WTC11 (cell line): ENCODE measurements at places on chromosomes 13 and 19.

GRCh38 chr13:38167164-38167822 is 182.4 kb upstream of the UFM1 start:
- no peak for DNase-seq

GRCh38 chr13:112875627-112876026 is 93.4 kb upstream of the MCF2L start:
- DNase-seq: no peak

DNA sequence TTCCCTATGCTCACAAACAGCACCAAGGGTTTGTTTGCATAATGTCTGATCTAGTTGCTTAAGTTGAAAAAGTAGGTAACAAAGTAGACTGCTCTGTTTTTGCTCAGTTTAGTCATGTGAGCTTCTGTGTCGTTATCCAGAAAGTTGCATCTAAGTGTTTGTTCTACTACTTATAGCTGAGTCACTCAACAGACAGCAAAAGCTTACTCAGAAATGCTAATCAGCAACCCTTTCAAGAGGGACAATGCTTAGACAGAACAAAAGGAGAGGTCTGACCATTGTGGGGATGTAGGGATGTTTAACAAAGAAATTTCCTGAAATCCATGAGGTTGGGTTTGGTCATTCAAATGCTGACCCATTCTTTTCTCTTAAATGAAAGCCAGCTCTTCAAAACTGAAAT is 106.4 kb downstream of the ATP8A2 start:
- DNase-seq: no peak

DNA sequence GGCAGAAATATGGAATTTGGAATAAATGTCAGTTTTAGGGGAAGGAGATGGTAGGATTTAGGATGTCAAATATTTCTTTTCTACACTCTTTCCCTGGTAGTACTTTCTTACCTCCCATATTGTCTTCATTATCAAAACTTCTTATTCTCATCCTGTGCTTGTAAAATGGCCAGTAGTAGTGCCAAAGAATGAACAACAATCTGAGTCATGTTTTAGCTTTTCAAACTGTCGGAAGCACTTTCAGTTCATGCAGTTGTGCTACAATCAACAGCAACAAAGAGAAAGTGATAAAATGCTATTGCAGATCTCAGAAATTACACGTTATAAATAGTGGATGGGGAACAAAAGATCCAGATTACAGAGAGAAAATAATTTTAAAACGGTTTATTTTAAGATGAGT is 193.7 kb upstream of the RXFP2 start:
- DNase-seq: no peak

DNA sequence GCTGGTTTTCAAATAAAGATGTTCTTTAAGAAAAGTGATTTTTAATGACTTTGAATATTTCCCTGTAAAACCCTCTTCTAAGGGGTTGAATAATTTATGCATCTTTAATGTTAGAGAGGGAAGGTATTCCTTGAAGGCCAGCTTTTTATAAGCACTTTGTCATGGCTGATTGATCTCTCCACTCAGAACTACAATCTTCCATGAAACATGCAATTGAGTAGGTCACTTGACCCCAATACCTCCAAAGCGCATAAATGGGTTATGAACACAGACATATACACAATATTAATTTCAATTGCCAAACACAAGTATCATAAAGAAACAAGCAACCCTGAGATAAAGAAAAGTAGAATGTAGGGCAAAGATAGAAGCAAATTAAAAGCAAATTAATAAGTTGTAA is 359.9 kb downstream of the MTUS2 start:
- no peak for DNase-seq

DNA sequence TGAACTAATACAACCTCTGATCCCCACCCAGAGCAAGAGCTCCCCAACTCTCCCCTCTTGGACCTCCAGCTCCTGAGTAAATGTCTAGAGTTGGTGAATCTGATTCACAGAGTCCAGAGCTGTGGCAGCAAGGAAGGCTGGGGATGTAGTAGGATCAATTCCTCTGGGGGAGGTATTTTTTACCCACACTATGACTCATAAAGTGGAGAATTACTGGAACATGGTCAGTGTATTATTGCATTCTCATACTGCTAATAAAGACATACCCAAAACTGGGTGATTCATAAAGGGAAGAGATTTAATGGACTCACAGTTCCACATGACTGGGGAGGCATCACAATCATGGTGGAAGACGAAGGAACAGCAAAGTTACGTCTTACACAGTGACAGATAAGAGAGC is 496.7 kb downstream of the EFNB2 start:
- DNase-seq: no peak

DNA sequence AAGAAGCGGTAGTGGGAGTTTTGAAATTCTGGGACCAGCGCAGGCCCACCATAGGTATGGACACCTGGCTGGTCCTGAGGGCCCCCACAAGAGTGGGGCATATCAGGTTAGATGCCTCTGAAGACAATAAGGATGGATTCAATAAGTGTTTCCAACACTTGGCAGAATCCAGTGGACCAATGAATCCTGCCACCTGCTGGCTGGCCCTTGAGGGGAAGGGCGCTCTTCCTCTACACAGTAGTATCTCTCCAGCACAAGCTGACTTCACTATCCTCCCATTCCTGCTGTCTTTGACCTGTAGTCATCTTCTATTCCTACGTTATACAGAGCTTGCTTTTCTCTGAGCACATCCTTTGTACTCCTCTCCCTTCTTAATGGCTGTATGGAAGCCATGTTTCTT is 199.7 kb upstream of the TSHZ3 start:
- peak; percentile 34 for DNase-seq

DNA sequence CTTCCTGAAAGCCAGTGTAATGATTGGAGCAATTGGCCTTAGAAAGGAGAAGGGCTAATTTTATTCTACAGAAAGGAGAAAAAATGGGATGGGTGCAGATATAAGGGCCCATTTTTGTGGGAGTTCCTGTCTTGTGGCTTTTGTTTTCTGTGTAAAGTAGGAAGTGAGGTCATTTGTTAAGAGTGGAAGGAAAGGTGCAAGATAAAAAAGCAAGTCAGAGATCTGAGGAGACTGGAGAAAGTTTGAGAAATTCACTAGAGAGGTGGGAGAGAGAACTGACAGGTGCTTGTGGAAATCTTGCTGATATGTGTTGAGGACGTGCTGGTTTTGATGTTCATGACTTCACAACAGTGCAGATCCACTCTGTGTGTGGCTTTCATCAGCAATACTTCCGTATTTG is 349.4 kb downstream of the DLEU7 start:
- no peak for DNase-seq

- DNase-seq: no peak
Measured at GRCh38 chr19:30738047-30738446, 365.9 kb downstream of the ZNF536 start.

- no peak for DNase-seq
Measured at GRCh38 chr19:33826521-33826920, 29.9 kb downstream of the KCTD15 start.

- DNase-seq: no peak
Measured at GRCh38 chr13:29926098-29926476, 75.7 kb upstream of the UBL3 start.

GRCh38 chr19:50046649-50047503 is 21.1 kb downstream of the ZNF473 start:
- DNase-seq: peak; percentile 80

DNA sequence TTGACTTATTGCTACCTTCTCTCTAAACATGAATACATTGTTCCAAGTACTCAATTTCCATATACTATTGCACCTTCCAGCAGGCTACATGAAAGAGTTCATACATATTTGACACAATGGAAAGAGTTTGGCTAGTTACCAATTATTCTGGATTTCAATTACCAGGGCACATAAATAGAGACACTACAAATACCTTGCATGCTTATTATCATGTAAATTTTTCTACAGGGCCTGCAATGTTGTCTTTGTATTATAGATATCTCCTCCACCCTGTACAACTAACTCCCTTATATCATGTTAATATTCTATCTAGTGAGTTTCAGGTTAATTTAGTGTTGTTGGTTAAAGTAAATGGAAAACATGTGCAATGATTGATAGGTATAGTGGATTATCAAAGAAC is 540.7 kb upstream of the SLITRK5 start:
- DNase-seq: no peak

DNA sequence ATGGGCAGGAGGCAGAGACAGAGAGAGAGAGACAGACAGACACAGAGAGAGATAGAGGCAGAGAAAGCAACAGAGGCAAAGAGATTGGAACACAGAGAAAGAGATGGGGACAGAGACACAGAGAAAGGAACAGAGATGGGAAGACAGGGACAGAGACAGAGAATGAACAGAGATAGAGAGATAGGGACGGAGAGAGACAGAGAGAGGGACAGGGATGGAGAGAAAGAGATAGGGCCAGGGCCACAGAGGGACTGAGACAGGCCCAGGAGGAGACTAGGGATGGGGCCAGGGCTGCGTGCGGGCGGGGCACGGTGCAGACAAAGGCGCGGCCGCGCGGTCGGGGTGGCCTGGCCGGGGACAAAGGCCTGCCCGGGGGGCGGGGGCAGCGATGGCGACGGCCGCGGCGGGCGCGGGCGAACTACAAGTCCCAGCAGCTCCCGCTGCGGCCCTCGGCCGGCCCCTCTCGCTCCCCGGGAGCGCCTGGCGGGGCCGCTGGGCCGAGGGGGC is at the start of gene ZNF358:
Gene ZNF358 (plus strand): TSS at position 459 of the 507 bp plus-strand sequence. CDS start 3,140 bp downstream, outside the sequence.
- DNase-seq: peak; percentile 87

- DNase-seq: no peak
Measured at GRCh38 chr13:93409816-93410215, 183.2 kb downstream of the GPC6 start.

GRCh38 chr13:67155898-67156722 is 74.0 kb downstream of the PCDH9 start:
- no peak for DNase-seq

DNA sequence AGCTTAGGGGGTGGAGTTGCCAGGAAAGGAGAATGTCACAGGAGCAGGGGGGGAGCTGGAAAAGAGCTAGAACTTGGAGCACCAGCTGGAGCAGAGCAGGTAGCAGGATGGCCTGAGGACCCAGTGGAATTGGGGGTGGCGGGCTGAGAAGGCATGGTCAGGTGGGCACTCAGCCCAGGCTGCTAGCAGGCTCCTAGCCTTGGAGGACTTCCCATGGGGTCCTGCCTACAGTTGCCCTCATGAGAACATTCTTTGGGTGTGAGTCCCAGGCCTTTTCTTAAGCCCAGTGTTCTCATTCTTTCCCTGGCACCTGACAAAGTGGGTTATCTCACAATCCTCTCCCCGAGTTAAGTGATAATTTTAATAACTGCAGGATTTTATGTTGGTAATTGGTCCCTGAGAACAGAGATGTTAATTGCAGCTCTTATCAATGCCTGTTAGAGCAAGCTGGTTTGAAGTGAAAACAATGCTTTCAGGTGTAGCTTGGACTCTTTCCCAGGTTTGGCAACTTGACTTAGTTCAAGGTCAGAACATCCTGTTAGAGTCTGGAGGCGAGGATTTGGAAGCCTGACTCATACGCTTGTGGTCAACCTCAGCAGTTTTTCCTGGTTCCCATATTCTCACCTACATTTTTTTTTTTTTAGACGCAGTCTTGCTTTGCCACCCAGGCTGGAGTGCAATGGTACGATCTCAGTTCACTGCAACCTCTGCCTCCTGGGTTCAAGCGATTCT is 18.1 kb upstream of the OLFM4 start:
- no peak for DNase-seq

DNA sequence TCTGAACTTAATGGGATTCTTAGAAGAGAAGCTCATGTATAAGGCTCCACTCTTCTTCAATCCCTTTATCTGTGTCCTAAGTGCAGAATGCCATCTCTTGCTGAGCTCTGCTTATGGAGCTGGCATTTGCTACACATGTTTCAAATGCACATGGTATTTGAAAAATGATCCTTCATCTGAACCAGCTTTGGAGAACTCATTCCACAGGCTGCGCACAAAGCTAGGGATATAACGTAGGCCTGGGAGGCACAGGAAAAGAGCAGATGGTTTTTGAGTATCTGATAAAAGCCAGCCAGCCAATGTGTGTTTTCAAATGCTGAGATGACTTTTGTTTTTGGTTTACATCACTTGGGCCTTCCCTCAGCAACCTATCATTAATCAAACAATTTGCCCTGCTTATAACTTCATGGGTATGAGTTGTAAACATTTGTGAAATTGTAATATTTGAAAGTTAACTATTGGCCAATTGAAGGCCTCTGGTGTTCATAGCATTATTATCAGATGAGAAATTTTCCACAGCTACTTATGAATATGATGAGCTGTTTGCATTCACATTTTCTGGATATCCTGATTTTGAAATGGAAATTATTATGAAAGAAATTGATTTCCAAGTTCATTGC is 729.0 kb downstream of the FGF9 start:
- DNase-seq: no peak

GRCh38 chr13:48735571-48735970 is 81.8 kb downstream of the CYSLTR2 start:
- DNase-seq: no peak

GRCh38 chr13:19759669-19760068 is 23.1 kb downstream of the PSPC1 start:
- DNase-seq: no peak

- no peak for DNase-seq
Measured at GRCh38 chr13:33554919-33555791, 262.8 kb upstream of the RFC3 start.
